Activated gamma-delta T cell (primary cell): ENCODE measurements at places on chromosomes 6 and 20.
A peak's percentile ranks its signal among the peaks of the same experiment; 100 is the strongest.

DNA sequence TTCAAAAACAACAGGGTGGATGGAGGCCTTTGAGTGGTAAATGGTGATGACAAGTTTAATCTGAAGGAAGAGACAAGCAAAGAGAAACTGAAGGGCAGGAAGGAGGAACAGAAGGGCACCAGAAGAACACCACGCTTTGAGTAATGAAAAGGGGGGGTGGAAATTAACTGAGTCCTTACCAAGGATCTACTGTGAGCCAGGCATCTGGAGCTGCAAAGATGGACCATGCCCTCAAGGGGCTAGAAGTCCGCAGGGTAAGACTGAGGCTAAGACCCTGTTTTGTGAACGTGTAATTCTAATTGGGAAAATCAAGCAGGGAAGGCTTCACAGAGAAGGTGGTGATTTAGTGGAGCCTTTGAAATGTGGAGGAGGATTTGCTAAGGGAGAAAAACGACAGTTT, 1.6 kb downstream of the NDRG3 start:
- DNase-seq, result no peak

DNA sequence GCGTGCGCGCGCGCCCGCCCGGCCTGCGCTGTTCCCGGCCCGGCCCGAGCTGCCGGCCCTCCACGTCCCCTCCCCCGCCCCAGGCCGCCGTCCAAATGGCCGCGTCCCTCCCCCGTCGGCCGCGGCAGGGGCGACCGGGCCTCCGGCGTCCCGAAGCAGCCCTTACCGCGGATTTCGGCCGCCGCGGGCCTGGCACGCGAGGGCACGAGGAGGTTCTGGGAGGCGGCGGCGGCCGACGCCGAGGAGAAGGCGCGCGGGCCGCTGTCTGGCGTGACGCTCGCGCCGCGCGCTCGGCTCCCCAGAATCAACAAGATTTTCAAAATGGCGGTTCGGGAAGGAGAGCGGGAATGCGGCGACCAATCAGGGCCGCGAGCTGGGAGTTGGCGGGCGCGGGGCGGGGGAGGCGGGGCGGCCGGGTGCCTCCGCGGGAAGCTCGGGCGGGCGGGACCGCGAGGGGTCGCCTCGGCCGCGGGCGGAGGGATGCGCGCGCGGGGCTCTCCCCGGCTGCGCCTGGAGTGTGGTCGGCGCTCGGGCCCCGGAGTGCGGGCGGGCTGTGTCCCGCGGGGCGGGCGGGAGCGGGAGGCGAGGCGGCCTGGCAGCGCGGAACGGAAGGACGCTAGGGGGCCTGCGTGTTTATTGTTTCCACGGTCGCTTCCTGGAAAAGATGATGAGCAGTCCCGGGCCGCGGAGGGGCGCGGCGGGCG, at the start of gene DEK:
DEK (minus strand) TSS at position 312 of the 704 bp plus-strand sequence. CDS start 543 bp downstream, outside the sequence.
- peak; percentile 73 for DNase-seq

DNA sequence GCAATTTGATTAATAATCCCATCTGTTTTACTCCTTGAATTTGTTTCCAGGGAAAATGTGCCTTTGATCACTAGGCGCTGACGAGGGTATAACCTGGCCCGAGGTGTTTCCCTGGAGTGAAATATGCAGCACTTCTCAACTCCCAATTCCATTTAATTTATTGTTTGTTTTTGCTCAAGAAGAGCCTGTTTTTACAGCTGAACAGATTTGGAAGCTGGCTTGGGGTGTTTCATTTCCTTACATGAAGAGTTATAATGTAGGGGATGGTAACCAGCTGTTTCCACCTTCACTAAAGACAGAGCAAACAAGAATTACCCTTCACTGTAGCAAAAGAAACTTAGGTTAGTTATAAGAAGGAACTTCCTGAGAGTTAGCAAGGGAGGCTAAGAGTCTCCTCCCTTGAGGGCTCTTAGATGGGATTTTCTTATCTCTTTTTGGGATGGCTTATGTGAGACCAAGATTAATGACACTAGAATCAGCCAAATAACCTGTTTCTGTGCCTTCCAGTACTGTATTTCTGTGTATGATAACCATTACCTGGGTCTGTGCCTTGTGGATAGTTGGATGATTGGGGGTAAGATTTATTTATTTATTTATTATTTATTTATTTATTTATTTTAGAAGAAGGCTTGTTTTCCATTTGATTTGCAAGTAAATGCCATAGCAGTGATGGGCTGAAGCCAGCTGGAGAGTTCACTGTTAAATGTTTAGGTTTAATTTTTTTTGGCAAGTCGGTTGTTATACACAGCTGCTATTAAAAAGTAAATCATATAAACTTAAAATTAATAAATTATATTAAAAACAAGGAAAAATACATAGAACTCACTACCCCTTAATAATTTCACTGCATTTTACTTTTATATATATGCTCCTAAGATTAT, 162.2 kb upstream of the BMP2 start:
- no peak for DNase-seq

GRCh38 chr20:25178563-25179438, 16.7 kb upstream of the ENTPD6 start:
- no peak for DNase-seq

- no peak for DNase-seq
Observed at GRCh38 chr20:63347950-63348827, 13.0 kb downstream of the CHRNA4 start.

DNA sequence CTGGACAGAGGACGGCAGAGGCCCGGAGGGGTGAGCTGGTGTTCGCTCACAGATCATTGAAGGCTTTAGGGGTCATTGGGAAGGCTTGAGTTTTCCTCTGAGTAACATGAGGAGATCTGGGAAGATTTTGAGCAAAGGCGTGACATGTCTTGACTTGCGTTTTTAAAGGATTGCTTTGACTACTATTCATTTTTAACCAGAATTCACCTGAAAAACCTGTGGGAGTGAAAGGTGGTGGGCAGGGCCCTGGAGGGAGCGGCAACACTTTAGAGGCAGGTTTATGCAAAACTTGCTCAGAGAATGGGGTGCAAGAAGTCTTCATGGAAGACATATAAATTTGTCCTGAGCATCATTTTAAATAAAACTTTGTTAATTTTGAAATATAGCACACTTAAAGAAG, 72.2 kb upstream of the EEF1E1 start:
- no peak for DNase-seq

GRCh38 chr6:130381012-130381411, 15.2 kb downstream of the TMEM200A start:
- DNase-seq, result no peak

DNA sequence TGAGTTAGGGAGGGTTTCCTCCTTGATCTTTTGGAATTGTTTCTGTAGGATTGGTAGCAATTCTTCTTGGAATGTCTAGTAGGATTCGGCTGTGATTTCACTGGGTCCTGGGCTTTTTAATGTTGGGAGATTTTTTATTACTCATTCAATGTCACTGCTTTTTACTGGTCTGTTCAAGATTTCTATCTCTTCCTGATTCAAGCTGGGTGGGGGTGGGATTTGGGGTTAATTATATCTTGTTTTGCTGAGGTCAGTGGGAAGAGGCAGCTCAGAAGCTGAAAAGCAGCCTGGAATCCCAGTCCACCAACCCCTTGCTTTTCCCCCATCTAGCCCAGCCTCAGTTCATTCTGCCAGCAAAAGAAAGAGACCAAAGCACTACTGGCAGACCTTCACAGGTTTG, 39.6 kb downstream of the SUMO4 start:
- DNase-seq, result no peak

DNA sequence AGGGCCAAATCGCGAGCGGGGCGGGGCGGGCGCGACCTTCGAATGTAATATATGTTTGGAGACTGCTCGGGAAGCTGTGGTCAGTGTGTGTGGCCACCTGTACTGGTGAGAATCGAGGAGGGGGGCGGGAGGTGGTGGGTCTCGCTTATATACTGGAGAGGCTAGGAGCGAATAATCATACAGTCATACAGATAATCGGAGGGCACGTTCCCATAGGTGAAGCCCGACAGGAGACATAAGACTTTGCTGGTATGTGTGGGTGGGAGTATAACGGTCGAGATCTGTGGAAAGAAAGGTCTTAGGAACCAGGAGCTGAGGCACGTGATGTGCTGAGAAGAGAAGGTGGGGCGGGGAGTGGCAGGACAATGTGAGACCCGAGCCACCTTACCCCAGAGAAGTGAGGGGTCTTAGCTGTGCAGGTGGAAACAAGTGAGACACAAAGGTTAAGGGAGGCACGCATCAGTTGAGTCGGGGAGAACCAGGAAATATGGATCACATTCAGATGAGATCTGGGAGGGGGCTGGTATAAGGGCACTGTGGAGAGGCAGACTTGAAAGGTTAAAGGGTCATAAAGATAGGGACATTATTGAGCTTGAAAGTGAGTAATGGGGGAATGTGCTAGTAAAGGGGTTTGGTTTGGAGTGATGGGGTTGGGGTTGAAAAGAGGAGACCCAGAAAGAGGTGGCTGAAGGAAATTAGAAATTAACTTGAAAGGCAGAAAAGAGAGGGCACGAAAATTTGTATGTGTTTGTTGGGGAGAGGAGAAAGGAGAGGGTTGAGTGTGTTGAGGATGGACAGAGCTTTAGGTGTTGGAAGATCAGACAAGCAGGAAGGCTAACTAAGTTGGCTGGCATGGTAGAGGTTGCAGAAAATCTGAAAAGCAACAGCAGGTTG, 589 bp downstream of the RNF5 start:
- peak; percentile 48 for DNase-seq

DNA sequence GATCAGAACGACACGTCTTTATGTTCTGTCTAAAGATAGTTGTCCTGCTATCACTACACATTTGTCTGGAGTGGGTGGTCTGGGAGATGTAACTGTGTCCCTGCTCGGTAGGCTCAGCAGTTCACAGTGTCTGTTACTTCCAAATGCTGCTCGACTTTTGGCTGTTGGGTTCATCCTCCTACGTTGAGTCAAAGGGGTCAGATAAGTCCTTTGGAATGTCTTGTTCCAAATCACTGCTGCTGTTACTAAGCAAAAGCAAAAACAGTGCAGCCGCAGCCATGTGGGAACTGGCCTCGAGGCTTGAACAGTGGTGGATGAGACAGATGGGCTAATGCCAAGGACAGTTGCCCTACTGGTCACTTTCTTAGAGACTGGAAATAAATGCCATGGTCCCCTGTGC, 272.2 kb upstream of the MAP3K7 start:
- no peak for DNase-seq

GRCh38 chr6:161021543-161021942, 30.0 kb downstream of the MAP3K4 start:
- no peak for DNase-seq

DNA sequence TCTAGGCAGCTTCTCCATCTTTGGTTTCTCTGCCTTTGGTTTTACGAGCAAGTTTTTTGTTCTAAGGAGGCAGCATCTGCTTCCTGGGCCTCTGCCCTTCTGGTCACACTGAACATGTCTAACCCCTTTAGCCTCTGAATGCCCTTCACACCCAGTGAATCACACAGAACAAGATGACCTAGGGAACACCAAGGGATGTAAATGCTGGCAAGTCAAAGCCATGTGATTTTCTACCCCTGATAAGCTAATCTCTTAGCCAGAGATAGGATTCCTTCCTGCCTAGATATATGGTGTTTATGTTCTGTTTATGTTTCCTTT, 7.2 kb upstream of the BPIFB6 start:
- no peak for DNase-seq
